Fibroblast of pulmonary artery (primary cell): ENCODE measurements at places on chromosomes 7 and 10.

DNA sequence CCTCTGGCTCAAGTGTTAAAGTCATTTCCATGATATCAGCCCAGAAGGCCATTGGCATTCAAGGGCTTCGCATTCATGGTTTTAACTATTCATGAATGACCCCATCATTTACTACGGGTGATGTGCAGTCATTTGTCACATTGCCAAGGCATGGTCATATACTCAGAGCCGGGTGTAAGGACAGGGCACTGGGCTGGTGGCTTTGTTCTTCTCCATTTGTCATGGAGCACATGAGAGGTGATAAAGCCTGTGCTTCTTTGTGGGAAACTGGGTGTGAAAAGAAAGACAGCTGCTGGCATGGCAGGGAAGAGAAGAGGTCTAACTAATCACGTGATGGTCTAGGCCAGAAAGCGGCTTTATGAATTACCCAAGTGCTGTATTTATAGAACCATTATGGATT lies 132.2 kb upstream of the PLXNA4 start:
- DNase-seq: no peak

GRCh38 chr7:79420464-79420863 lies 33.0 kb downstream of the MAGI2 start:
- DNase-seq: peak; percentile 85

GRCh38 chr10:73941300-73941699 lies 30.4 kb downstream of the PLAU start:
- no peak for DNase-seq

- no peak for DNase-seq
Observed at GRCh38 chr10:88994019-88994418, 3.4 kb downstream of the FAS start.

DNA sequence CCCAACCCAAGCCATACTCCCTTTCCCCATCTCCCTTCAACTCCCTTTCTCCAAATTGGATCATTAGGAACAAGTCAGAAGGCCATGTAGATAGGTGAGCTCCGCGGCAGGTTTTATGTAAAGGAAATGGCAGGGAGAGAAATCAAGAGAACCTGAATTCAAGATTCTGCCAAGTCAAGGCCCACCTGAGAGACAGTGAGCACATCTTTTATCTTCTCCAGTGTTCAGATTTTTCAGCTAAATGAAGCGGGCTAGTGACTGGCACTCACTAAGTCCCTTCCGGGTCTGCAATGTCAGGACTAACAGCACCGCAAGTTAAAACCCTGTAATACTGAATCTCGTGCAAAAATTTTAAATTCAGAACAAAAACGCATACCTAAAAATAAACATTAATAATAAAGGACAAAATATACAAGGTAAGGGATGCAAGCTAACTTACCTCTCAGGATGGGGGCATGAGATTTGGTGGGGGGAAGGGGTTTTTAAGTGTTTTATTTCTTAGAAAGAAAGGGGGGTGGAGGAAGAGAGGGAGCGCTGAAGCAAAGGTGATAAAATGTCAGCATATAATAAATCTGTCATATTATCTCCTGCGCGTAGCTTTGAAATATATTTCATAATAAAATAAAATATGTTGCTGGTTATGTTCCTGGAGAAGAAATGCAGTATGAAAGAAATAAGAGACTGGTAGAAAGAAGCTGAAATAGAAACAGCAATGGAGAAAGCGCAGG lies 17.6 kb downstream of the TCAF1 start:
- no peak for DNase-seq

- DNase-seq: no peak
Observed at GRCh38 chr10:30166929-30167328, 107.5 kb upstream of the JCAD start.

GRCh38 chr10:119981826-119982225 lies 89.3 kb downstream of the SEC23IP start:
- no peak for DNase-seq

- DNase-seq: no peak
Observed at GRCh38 chr10:76522547-76522946, 1091.1 kb downstream of the LRMDA start.

- peak; percentile 88 for DNase-seq
Observed at GRCh38 chr7:143410521-143411004, 1.9 kb upstream of the EPHA1 start.

DNA sequence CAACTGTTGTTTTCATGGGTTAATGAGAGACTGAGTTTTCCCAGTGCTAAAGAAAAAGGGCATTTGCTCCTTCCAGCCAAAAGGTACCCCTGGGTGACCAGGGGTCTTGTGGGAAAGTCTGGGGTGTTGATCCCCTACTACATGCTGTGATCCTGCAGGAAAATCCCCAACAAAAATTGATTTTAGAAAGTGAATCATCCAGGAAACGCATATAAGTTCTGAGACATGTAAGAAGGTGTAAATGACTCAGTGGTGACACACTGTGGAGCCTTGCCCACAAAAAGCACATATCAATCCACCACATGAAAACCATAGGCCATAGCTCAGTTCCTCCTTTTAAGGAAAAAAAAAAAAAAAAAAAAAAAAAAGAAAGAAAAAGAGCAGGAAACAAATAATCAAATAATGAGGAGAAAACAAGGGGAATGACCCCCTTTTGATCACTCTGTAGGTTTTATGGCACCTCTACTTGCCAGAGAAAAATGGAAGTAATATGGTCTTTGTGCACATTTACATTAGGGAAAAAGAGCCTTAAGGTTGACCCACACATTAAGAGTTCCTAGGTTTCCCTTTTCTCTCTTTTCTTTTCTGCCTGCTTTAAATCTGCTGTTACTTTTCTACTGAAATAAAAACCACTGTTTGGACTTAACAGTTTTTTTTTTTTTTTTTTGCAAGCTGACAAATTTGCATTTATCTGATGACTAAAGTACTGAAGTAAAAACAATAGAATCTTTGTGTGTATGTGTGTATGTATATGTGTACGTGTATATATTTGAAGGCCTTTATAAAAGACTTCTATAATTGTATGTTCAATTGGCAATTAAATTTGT lies 386.0 kb downstream of the KIF20B start:
- DNase-seq: peak; percentile 57

DNA sequence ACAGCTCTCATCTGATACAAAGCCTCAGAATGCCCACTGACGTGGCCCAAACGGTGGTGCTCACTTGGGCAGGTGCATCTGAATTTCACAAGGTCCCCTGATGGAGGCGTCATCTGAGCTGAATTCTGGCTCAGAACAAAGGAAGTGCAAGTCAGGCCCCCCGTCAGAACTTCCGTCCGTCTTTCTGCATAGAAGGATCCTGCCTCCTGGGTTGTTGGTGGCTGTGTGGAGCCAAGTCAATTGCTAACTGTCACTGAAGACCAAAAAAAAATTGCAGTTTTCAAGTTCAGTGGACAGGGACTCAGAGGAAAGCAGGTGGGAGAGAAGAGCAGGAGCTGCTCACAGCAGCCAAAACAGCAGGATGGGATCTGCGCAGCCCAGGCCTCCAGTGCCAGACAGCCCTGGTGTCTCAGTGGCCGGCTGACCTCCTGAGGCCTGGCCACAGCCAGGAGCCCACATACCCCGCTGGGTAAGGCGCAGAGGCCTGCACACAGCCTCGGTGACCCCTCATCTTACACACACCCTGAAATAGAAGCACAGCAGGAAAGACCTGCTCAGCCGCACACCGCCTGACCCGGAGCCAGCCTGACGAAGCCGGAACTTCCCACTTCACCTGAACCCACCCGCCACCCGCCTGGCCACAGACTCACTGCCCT lies 49.4 kb downstream of the PYROXD2 start:
- no peak for DNase-seq

- DNase-seq: peak; percentile 9
Observed at GRCh38 chr10:132560241-132560731, 22.7 kb downstream of the INPP5A start.

DNA sequence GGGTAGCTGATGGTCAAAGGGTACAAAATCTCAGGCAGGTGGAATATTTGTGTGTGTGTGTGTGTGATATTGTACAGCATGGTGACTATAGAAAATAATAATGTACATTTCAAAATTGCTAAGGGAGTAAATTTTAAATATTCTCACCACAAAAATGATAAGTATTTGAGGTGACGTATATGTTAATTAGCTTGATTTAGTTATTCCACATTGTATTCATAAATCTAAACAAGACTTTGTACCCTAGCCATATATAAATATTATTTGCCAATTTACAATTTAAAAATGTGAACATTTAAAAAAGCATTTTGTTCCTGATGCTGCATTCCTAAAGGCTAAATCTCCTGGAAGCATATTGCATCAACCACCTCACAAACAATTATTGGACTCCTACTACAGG lies 47.0 kb downstream of the PFKFB3 start:
- DNase-seq: no peak

- DNase-seq: no peak
Observed at GRCh38 chr10:117568334-117568733, 25.8 kb downstream of the EMX2 start.

DNA sequence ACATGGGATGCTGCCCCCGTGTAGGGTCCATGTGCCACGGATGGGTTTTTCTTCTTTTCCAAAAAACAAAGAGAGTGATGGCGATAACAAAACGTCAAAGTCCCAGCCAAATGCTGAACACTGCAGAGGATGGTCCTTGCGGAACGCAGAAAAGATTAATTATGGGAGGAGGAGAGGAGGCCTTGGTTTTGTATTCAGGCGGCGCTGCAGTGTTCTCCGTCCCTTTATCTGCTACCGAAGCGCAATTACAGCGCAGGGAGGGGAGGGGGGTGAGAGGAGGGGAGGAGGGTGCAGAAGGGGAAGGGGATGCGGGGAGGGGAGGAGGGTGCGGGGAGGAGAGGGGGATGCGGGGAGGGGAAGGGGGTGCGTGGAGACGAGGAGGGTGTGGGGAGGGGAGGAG lies 131.8 kb upstream of the PRKCQ start:
- no peak for DNase-seq
